ENCODE measurements at places on chromosomes 11 and 22.

GRCh38 chr22:19201130-19201868 lies 22.8 kb upstream of the SLC25A1 start:
- no peak for DNase-seq

- no peak for DNase-seq
Observed at GRCh38 chr11:47376525-47377371, 1.6 kb downstream of the SPI1 start.

GRCh38 chr22:17738386-17739128 lies 35.7 kb downstream of the BID start:
- no peak for DNase-seq

- DNase-seq = no peak
Observed at GRCh38 chr11:27085605-27086004, 45.0 kb downstream of the BBOX1 start.

DNA sequence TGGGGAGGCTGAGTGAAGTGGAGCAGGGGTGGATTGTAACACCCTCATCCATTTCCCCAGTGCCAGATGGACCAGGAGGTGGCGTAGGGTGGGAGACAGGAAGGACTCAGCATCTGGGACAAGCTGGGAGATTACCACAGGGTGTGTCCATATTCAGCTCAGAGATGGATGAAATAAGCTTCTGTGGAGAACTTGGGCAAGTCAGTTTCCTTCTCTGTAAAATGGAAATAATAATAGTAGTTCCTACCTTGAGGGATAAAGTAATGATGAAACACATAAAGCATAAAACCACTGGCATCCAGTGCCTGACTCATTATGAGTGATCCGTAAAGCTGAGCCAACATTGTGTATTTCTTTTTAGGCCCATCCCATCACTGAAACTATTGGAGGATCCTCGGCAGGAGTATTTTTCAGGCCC lies 607 bp upstream of the ROBO4 start:
- no peak for DNase-seq

GRCh38 chr11:129418039-129418438 lies 42.4 kb downstream of the BARX2 start:
- no peak for DNase-seq

DNA sequence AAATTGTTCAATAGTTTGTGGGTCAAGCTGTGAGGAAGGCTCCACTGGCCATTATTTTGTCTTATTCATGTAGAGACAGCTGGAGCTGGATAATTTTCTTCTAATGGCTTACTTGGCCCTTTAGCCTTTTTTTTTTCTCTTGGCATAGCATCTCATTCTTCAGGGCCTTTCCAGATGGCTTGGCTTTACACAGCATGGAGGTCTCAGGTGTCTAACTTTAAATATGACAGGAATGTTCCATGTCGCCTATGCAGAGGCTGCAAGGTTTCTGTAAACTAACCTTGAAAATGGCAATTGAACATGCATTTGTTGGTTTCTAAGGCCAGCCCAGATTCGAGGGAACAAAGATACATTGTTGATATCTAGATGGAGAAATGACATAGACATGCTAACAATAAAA lies 247.9 kb upstream of the CNTN5 start:
- DNase-seq = no peak

- DNase-seq = no peak
Observed at GRCh38 chr11:58004664-58005063, 19.0 kb upstream of the OR9Q1 start.

DNA sequence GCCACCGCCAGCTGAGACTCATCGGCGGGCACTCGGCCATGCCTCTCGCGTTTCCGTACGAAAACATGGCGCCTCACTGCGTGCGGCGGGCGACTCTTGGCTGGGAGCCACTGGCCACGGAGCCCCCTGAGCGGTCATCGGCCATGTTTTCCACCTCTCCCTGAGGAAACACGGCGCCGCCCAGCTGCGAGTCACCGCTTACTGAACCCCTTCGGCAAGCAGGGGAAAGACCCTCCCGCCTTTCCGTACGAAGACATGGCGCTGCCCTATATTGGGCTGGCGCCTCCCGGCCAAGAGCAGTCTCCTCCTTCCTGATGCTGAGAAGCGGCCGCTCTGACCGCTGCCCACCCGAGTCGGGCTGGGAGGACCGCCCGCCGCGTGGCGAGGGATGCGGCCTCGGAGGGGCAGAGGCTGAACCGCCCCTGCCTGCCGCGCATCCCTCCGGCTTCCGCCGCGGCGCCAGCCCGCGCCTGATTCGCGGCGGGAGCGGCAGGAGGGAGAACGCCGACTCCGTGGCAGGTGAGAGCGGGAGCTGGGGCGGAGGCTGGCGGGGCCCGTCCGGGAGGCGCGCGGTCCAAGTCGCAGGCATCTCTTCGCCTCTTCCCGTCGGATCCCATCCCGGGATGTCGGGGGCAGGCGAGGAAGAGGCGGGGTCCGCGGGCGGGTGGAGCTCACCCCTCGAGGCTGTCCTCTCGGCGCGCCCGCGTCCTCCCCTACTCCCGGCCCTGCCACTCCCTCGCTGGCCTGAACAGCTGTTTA lies at the start of gene TCP11L1:
TCP11L1 (plus strand) TSS at position 299 of the 759 bp plus-strand sequence. CDS start 4,202 bp downstream, outside the sequence.
- DNase-seq = peak; percentile 37

DNA sequence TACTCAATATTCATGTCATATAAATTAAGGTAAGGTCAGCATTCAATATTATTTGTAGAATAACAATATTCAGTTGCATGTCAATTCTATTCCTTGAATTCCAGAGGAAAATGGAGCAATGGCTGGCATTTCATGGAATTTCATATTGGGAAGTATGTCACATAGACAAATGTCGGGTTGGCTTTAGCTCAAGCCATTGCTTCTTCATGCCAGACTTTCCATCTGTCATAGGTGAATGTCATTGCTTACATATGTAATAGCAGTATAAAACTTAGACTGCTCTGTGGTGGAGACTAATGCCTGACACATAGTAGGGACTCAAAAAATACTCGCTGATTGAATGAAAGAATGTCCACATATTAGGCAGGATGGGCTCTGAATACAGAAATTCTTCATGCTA lies 509.6 kb upstream of the CHORDC1 start:
- no peak for DNase-seq

- no peak for DNase-seq
Observed at GRCh38 chr22:48739348-48740085, 1088.2 kb downstream of the BRD1 start.

GRCh38 chr11:20926799-20927540 lies 257.6 kb downstream of the NELL1 start:
- DNase-seq = no peak

DNA sequence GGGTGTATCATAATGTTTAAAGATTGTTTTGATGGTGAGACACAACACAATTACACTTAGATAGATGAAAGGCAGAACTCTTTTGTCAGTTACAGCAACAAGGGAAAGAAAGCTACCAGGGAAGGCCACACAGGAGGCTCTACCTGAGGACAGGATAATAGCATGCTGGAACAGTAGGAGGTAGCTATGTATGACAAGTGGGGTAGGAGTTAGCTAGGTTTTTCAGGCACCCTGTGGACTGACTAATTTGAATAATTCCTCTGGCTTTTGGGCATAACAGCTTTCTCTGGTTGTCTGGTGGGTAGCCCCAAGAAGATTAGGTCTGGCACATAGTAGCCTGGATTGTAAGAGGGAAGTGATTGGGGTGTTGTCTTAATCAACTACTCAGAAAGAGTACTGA lies 475.4 kb upstream of the CHORDC1 start:
- no peak for DNase-seq

DNA sequence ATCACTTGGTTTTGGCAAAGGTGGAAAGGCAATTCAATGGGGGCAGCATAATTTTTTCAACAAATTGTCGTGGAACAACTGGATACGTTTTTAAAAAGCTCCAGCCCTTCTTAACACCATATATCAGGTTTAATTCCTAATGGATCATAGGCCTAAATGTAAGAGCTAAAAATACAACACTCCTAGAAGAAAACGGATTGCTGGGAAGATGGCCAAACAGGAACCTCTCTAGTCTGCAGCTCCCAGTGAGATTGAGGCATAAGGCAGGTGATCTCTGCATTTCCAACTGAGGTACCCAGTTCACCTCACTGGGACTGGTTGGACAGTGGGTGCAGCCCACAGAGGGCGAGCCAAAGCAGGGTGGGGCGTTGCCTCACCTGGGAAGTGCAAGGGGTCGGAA lies 32.4 kb upstream of the SCGB1D1 start:
- no peak for DNase-seq

GRCh38 chr22:48889209-48889830 lies 938.4 kb downstream of the BRD1 start:
- no peak for DNase-seq

DNA sequence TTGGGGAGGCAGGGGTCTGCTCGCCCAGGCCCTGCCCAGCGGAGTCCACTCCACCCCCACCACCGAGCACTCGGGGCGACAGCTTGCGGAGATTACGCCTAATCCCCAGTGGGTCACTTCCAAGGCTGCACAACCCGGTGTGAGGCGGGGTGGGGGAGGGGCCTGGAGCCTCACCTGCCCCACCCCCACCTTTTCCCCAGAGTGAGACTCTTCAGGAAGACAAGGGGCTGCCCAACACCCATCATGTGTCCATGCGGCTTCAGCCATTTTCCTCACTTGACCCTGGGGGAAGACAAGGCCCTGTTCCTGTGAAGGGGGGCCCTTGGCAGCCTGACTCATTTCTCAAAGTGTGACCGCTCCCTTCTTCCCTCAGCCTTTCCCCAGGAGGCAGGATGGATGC lies 12.5 kb downstream of the SYNGR1 start:
- DNase-seq = no peak

- peak; percentile 61 for DNase-seq
Observed at GRCh38 chr11:720642-721246, 14.7 kb downstream of the EPS8L2 start.

DNA sequence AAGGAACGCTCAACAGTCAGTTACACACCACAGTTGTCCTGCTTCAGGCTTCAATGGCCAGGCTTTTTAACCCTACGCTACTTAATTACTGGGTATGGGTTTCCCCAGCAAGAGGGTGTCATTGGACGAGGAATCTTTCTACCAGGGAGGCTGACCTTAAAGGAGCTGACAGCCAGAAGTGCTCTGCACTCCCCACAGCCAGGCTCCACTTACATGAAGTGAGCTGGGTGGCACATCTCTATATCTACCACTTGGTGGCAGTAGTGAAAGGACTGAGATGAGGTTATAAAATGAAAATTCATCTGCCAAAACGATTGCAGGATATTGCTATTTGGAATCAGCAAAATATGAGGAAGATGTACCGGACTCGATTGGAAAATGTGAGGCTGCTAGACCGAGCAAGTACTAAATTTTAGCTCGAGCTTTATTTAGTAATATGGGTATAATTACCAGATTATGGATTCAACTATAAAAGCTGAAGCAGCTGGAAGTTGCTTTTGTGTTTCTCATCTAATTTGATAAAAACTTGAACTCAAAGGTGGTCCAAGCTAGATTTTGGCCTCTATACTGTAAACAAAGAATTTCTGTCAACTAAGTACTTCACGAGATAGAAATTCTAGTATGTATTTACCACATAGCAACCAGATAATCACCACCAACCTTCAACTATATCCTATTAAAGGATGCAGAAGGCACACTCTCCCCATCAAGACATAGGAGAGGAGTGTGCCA lies 53.9 kb upstream of the CEP126 start:
- DNase-seq = peak; percentile 59

DNA sequence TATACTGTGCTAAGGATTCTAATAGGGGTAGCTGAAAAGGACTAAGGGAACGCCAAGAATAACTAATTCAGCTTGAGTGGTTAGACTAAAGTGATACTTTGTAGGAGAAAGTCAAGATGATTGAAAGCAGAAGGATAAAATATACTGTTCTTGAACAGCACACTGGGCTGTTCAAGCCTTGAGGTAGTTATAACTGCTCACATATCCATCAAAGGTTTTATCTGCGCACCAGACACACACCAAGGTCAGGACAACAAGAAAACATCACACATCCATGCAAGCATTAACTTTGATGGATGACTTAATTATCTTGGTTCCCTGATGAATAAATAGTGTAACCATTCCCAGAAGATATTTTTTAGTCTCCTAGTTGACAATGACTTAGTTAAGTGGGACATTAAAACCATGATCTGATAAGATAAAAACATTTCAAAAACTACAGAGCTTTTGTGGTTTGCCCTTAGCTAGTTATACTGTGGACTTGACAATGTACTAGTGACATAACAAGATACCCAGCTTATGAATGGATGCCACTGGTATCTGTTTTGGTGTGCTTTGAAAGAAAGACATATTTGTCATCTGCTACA lies 728.9 kb downstream of the JRKL start:
- no peak for DNase-seq
